ENCODE measurements at places on chromosomes 16 and 17. TPM values are rescaled to one million over a fixed set of nuclear protein-coding genes. Genes with fewer than 3 reads are reported as not detected.

The PRDM7 gene
- total RNA-seq, result not detected

The KRT39 gene
- total RNA-seq, result not detected

The ENPP7 gene
- not detected for total RNA-seq

The CD300H gene
- 20.0 TPM for total RNA-seq

The CSH2 gene
- total RNA-seq, result not detected

The ABCA8 gene
- 72.1 TPM for total RNA-seq

The C16orf96 gene
- 0.22 TPM for total RNA-seq

The GPR179 gene
- total RNA-seq, result 0.17 TPM

The SCARF1 gene
- 59.8 TPM for total RNA-seq

The FBXO39 gene
- not detected for total RNA-seq

The TBC1D3H gene
- total RNA-seq, result not detected

The CSF3 gene
- 1.6 TPM for total RNA-seq

The STAC2 gene
- not detected for total RNA-seq

The TEX19 gene
- not detected for total RNA-seq

The PRSS22 gene
- not detected for total RNA-seq

The HS3ST3B1 gene
- 15.3 TPM for total RNA-seq

The MAPK7 gene
- total RNA-seq, result 30.0 TPM

The ATF7IP2 gene
- 26.2 TPM for total RNA-seq

The NOG gene
- 0.43 TPM for total RNA-seq

The C17orf100 gene
- total RNA-seq, result 1.1 TPM

The C16orf87 gene
- total RNA-seq, result 9.8 TPM

The FBF1 gene
- total RNA-seq, result 16.0 TPM

The GFAP gene
- not detected for total RNA-seq

The TBC1D3B gene
- 10.7 TPM for total RNA-seq

Measured in spleen (tissue), 13 donors.